Left renal cortex interstitium (tissue), 4 donors: ENCODE measurements at places on chromosomes 4 and X. TPM values are rescaled to one million over a fixed set of nuclear protein-coding genes. Genes with fewer than 3 reads are reported as not detected.

Gene LONRF3
- 1.3 TPM for polyA plus RNA-seq

- DNase-seq: no peak
Observed at GRCh38 chr4:117425636-117426035, 340.3 kb upstream of the TRAM1L1 start.

- DNase-seq: no peak
Observed at GRCh38 chr4:56360071-56360470, 27.2 kb downstream of the AASDH start.

GRCh38 chr4:114811564-114812301, 213.1 kb downstream of the UGT8 start:
- DNase-seq: peak; percentile 26

GRCh38 chr4:59086410-59086809, 1976.2 kb upstream of the IGFBP7 start:
- no peak for DNase-seq

Gene NEUROG2
- polyA plus RNA-seq: not detected

Gene SPANXD
- polyA plus RNA-seq: not detected

- no peak for DNase-seq
Observed at GRCh38 chr4:52966781-52967180, 104.7 kb downstream of the RASL11B start.

Gene SLIT2
- 49.0 TPM for polyA plus RNA-seq

Gene TRPC5OS
- polyA plus RNA-seq: 0.09 TPM

GRCh38 chr4:80307774-80308465, 27.6 kb upstream of the CFAP299 start:
- no peak for DNase-seq

Gene PALLD
- 171 TPM for polyA plus RNA-seq

Gene AFAP1
- 26.5 TPM for polyA plus RNA-seq

- DNase-seq: no peak
Observed at GRCh38 chr4:156584100-156584499, 387.5 kb downstream of the PDGFC start.

GRCh38 chrX:15739886-15740285, 1.8 kb downstream of the CA5B start:
- no peak for DNase-seq

Gene PDLIM3
- 3.8 TPM for polyA plus RNA-seq

- no peak for DNase-seq
Observed at GRCh38 chr4:7620814-7621176, 186.1 kb upstream of the PSAPL1 start.

Gene RHOXF2B
- polyA plus RNA-seq: not detected

Gene USP17L30
- not detected for polyA plus RNA-seq

DNA sequence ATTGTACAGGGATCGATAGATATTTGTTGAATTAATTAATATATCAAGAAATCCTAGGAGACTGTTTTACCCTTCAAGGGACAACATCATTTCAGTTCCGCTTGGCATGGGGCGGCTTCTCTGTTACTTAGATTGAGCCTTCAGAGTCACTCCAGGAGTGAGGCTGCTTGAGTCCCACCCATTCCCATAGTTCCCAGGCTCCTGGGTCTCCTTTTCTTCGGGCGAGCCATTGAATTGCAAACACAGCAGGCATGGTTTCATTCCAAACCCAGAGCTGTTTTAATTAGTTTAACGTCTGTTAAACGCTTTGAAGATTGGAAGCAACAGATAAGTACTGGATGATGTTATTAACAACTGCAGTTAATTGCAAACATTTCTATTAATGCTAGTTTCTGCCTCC, 571 bp upstream of the EDA start:
- peak; percentile 21 for DNase-seq

DNA sequence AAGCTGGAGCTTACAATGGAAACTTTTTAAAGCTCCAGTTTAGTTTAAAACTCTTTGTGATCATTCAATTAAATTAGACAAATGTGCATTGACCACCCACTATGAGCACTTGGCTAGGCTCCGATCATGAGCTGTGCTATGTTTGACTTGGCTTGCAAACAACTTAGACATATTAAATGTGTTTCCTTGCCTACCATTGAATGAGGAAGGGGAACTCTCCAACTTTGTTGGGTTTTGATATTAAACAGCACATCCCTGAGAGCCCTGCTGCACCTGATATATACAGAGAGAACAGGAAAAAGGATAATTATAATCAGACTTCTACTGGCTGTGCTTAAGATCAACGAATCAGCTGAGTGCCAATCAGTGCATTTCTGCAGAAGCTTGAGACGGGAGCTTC, 71.4 kb upstream of the ADGRL3 start:
- no peak for DNase-seq

Gene SOWAHD
- polyA plus RNA-seq: 0.66 TPM

Gene NBDY
- polyA plus RNA-seq: 88.2 TPM

- no peak for DNase-seq
Observed at GRCh38 chr4:7747062-7747385, 192.6 kb downstream of the AFAP1 start.

DNA sequence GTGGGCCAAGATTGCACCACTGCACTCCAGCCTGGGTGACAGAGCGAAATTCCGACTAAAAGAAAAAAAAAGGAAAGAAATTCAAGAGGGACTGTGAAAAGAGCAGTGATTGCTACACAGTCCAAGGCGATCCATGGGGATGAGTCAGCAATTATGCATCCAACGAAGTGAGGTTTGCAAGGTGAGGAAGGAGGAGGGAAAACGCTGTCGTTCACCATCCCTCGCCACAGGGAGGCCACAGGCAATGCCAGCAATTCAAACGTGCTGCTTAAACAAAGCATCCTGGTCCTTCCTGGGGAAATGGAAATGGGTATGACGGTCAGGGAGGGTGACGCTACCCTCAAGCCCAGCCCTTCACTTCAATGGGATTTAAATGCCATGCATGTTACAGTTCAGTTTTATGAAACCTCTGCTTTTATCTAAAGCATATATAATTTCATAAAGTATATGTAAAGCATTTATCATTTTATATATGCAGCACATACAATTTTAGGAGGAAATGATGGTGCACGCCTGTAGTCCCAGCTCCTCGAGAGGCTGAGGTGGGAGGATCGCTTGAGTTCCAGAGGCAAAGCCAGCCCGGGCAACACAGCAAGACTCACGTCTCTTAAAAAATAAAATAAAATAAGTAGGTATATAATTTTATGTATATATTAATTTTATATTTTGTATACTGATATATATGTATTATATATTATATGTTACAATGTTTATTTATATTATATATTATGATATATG, 108.7 kb downstream of the DHRSX start:
- DNase-seq: no peak

- DNase-seq: no peak
Observed at GRCh38 chr4:53844551-53844950, 219.9 kb downstream of the CHIC2 start.

DNA sequence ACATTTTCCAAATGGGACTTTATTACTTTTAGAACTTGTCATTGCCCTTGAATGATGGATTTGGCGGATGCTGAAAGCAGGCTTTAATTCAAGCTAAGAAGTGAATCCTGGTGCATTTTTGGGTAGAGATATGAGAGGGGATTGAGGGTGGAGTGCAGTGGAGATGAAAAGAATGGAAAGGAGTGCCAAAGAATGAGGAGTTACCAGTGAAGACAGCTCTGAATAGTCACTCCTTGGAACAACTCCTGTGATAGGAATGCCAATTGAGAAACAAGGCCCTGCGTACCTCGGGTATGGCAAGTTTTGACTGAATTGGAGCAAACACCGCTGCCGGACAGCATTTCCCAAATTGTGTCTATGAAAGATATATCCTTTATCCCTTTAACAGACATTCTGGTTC, 36.5 kb upstream of the ETNPPL start:
- DNase-seq: no peak

DNA sequence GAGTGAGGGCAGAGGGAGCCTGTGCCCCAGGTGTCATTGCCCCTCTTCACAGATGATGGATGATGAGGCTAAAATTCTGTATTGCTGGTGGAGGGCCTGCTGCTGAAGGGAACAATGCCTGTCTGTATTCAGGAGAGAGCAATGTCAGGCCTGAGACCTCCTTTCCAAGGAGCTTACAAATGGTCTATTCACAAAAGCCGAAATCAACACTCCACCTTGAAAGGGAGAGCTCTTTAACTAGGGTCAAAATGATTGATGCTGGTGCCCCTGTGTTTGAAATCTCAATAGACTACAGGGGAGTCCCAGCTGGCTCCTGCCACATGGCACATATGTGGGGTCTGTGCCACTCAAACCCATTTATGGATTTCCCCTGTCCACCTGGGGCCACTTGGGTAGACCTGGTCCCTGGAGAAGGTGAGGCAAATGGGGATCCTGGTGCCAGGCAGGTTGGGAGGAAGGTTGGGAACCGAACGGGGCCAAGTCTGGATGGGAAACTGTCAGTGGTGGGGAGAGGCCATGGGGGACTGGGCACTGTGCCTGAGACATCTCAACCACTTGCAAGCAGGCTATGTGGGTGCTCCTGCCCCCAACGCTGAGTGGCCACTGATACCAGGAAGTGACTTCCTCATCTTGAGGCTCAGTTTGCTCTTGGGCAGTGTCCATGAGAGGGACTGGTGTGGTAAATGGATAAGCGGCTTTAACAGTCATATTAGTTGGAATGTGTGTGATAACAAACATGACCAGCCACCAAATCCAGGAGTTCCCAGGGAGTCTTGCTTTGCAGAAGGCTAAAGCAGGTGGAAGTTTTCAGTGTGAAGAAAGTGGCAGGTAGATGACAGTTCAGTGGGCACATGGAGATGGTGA, 223.8 kb upstream of the PSAPL1 start:
- no peak for DNase-seq

- no peak for DNase-seq
Observed at GRCh38 chrX:54482839-54483593, 13.0 kb downstream of the FGD1 start.

GRCh38 chrX:56397636-56398035, 165.5 kb downstream of the KLF8 start:
- DNase-seq: no peak

Gene PWWP3B
- 3.1 TPM for polyA plus RNA-seq

GRCh38 chr4:186104114-186104889, at the start of gene FAM149A:
Gene FAM149A, plus strand, starts transcription at chr4:186104704.
- no peak for DNase-seq

GRCh38 chr4:187656959-187657358, 338.6 kb upstream of the ZFP42 start:
- DNase-seq: no peak

DNA sequence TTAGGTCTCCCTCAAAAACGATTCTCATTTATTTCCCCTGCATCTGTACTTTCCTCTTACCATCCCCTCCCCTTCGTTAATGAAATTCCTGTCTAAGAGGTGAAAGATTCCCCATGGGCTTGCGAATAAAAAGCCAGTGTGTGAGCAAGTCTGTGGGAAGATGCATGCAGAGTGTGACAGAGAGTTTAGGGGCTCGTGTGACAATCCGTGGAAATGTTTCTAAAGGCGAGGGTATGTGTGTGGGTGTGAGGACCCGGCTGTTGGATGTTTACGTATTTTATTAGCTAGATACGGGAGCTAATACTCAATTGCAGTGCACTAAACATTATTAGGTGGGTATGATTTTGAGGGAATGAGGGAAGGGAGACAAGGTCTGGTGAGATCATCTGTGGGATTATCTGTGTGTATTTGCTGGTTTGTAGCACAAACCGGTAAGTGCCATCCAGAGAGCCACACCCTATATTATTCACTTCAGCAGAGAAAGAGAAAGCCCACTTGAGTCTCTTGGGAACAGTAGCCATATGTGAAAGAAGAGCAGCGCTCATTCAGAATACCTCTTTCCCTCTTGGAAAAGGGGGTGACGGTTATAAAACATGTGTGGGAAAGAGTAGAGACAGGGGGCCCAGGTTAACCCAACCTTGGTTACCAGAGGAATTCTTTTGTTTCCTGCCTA, 893 bp upstream of the HOPX start:
- no peak for DNase-seq

DNA sequence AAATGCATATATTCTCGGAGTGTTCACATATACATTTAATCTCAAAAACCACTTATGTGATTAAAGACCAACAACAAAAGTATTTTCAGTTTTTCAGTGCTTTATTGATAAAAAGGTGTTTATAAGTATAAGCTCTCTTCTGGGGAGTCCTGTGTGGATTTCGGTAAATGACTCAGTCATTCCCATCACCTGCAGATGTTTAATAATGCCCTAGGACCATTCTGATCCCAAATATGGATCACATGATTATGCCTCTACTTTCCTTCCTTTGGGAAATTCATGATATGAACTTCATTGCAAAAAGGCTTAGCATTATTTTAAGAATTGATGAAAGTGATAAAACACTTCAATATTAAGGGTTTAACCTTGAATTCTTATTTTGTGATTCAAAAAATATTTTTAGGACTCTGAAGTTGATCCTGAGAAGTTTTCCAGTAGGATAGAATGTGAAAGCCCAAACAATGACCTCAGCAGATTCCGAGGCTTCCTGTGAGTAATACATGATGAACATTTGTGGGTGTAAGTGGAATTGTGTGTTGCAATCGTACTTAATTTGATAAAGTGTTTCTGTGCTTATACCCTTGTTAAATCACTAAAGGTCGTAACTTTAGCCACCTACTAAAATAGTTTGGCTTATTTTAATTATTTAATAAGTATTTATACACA, 40.2 kb downstream of the ATP10D start:
- no peak for DNase-seq

- DNase-seq: no peak
Observed at GRCh38 chrX:39957816-39958566, 139.8 kb downstream of the BCOR start.

- no peak for DNase-seq
Observed at GRCh38 chr4:139191373-139191772, 14.4 kb upstream of the ELF2 start.

Gene MTNR1A
- polyA plus RNA-seq: 1.8 TPM

DNA sequence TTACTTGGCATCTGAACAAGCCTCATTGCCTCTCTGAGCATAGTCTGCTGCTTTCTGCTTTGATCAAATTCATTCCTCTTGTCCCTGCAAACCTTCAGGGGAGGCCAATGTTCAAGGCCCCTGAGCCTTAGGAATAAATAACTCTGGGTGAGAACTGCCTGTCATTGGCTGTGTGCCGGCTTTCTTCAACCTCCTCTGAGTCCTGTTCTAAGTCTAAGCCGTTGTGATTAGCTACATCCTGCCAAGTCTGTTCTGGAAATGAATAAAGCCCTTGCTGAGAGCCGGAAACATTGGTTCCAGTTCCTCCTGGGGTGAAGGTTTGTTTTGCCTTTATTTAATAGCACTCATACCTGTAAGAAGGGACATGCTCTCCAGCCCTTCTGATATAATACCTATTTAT, 13.8 kb downstream of the RNF4 start:
- DNase-seq: no peak

GRCh38 chrX:63404332-63404731, 53.2 kb upstream of the SPIN4 start:
- DNase-seq: no peak

Gene FGFBP1
- 0.10 TPM for polyA plus RNA-seq

Gene EVC2
- polyA plus RNA-seq: 8.4 TPM

DNA sequence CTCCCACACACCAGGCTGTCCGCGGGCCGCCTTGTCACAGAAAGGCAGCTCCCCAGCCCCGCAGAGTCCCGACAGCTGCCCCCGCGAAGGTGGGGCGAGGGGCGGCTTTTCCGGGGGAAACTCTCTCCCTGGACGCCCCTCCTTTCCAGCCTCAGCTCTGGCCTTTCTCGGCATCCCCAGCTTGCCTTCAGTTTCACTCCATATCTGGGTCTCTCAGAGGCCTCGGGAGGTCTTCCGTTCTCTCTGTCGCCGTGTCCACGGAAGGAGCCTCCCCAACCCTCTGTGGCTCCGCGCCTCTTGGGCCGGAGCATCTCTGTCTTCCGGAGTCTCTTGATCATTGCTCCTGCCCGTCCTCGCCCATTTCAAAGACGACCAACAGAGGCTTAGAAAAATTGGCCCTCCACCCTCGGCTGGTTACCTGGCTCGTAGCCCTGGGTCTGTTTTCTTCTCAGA, 6.1 kb upstream of the MSX1 start:
- DNase-seq: no peak

- peak; percentile 4 for DNase-seq
Observed at GRCh38 chrX:35919536-35920309, at the start of gene CFAP47. Gene CFAP47, plus strand, starts transcription at chrX:35919734. Its CDS starts 66 bp downstream, at chrX:35919800.

Gene PPARGC1A
- 26.9 TPM for polyA plus RNA-seq
